Cerebellar cortex (tissue), 1 donor: ENCODE measurements at places on chromosomes 3 and 15.

- DNase-seq, result peak; percentile 93
Measured at GRCh38 chr3:134430950-134431445, 54.8 kb downstream of the ANAPC13 start.

- DNase-seq, result no peak
Measured at GRCh38 chr3:64827431-64827830, 139.6 kb upstream of the ADAMTS9 start.

GRCh38 chr15:40891810-40892446, 2.3 kb upstream of the VPS18 start:
- DNase-seq, result peak; percentile 80

DNA sequence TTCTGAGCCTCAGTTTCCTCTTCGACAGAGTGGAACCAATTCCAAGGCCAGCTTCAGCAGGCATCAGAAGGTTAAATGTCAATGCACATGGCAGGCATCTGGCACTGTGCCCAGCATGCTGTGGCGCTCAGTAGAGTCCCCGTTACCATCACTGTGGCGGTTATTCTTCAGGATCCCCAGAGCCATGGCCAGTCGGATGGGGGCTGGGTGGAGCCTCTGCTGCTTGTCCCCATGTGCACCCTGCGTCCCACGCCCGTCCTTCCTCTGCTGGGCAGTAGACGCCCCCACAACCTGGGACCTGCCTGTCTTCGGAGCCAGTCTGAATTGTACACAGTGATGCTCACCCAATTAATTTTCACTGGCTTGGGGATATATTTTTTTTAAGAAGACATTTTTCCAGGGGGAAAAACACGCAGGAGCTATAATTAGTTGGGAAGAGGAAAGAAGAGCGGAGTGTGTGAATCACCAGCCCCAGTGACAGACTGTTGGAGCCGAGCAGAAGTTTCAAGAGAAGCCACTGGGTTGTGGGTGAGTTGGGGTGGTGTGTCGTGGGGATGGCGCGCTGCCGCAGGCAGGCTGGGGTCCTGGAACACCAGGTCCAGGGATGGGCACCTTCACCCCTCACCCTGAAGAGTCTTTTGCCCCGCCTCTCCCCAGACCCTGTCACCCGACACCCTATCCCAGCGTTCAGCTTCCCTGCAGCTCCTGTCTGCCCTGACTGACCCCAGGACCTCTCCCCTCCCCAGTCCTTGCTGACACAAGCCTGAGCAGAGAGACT, 26.8 kb upstream of the RPL29 start:
- DNase-seq, result no peak

GRCh38 chr3:182544542-182544941, 248.8 kb upstream of the ATP11B start:
- DNase-seq, result no peak

GRCh38 chr3:128546646-128547045, 53.6 kb upstream of the GATA2 start:
- DNase-seq, result no peak

- peak; percentile 31 for DNase-seq
Measured at GRCh38 chr15:88331291-88331690, 74.8 kb upstream of the NTRK3 start.

DNA sequence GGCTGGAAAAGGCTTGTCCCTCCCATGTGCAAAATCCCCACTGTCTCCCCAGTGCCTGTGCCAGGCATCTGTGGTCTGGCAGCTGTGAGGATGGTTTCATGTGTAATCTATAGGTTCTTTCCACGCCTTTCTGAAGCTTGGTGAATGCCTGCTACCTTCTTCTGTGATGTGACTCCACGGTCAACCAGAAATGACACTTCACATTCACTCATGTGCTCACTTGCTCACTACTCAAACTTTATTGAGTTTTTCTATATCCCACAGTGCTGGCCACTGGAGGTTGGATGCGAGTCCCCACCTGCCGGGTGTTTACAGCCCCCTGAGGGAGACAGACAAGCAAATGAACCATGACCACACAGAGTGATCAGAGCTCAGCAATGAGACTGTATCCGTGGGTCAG, 27.9 kb upstream of the TLE3 start:
- no peak for DNase-seq

GRCh38 chr3:41522612-41523011, 323.3 kb downstream of the CTNNB1 start:
- no peak for DNase-seq

GRCh38 chr15:90219421-90220141, 14.2 kb downstream of the CIB1 start:
- DNase-seq, result no peak

DNA sequence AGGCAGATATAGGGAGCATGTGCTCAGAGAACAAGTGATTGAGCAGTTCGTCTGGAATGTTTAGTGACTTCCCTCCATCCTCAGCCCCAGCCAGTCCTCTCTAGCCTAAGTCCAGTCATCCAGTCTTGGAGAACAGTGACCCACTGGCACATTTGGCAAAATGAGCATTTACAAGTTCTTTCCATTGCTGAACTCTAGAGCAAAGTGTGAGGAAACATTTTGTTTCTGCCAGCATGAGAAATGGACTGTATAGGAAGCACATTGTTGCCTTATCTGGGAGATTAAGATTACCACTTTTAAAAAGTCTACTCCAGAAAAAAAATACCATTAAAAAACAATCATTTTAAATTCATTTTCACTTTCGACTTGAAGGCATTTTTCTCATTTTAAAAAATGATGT, 353.6 kb downstream of the SHQ1 start:
- DNase-seq, result no peak

DNA sequence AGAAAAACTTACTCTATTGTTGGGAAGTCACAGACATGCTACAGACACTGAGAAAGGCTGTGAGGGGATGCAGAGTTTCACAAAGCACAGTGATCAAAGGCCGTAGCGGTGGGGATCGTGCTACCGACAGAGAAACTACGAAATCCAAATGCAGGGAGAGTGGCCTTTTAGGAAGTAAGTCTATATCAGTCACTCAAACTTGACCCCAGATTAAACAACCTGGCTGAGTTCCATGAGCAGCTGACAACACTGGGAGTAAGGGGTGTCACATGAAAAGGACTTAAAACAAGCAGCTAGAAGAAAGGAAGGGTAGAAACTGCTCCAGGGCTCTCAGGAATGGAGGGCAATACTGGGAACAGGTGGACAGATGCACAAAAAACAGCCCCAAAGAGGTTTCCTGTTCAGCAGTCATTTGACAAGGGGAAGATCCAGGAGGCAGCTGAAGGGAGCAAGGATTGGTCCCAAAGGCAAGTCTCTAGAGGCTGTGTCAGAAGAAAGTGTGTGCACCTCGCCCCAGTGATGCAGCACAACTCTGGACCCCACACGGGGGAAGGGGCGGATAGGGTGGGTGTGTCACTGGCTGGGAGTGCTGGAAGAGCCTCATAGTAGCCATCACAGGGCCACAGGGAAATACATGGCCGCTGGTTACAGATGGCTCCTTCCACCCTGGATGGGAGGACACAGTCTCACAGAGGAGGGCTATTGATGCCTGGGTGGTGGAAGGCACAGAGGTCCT, 20.3 kb upstream of the HDAC11 start:
- DNase-seq, result no peak

GRCh38 chr15:74192751-74193150, 9.8 kb downstream of the STRA6 start:
- DNase-seq, result no peak

GRCh38 chr15:70954171-70954570, 61.5 kb downstream of the LRRC49 start:
- no peak for DNase-seq
